ENCODE measurements at places on chromosomes 16 and 17.

DNA sequence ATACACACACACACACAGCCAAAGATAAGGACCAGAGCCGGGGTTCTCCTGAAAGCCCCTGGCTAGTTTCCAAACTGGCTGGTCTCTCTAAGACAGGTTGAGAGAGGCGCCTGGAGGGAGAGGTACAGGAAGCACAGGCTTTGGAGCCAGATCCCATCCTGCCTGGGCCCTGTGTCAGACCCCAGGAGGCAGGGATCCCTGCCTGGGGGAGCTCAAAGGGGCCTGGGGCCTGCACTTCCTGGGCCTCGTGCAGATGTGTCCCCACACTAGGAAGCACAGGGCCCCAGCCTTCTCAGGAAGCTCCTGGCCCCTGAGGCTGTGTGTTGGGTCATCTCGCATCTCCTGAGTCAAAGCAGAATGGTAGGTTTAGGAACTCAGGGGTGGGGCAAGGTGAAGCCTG, 16.0 kb downstream of the SLC5A10 start:
- DNase-seq, result no peak

- no peak for DNase-seq
Observed at GRCh38 chr16:69302301-69302700, 8.8 kb upstream of the VPS4A start.

GRCh38 chr16:50781043-50781442, 39.2 kb downstream of the CYLD start:
- DNase-seq, result no peak

DNA sequence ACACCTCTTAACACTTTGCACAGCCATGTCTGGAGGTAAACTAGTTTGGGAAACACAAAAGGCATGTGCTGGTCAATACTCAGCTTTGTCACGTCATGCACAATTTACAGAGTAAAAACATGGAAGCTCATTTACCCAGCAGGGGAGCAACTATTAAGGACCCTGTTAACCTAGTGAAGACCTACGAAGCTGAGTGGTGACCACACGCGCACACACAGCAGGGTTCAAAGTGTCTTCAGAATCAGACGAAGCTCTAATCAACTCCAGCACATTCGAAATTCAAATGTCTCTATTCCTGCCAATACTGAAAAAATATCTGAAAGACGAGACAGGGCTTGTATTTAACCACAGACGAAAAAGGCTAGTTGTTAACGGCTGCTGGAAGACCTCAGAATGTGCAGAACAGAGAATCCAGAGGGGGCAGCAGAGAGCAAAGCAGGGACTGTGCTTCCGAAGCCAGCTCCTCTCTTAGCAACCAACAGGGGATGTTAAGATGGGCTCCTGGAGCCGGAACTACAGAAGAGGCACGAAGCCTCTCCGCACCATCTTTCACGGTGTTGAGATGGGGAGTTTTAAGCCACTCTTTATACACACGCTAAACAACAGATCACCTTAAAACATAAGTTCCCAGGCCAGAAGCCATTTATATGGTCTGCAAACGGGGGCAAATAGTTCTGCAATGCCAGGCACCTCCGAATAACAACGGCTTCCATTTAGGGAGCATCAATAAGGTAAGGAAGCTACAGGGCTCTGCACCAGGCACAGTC, 45.7 kb downstream of the CMTM4 start:
- DNase-seq, result peak; percentile 96

- no peak for DNase-seq
Observed at GRCh38 chr17:39629898-39630297, 3.1 kb downstream of the PPP1R1B start.

- DNase-seq, result no peak
Observed at GRCh38 chr16:62564291-62564690, 528.1 kb upstream of the CDH8 start.

DNA sequence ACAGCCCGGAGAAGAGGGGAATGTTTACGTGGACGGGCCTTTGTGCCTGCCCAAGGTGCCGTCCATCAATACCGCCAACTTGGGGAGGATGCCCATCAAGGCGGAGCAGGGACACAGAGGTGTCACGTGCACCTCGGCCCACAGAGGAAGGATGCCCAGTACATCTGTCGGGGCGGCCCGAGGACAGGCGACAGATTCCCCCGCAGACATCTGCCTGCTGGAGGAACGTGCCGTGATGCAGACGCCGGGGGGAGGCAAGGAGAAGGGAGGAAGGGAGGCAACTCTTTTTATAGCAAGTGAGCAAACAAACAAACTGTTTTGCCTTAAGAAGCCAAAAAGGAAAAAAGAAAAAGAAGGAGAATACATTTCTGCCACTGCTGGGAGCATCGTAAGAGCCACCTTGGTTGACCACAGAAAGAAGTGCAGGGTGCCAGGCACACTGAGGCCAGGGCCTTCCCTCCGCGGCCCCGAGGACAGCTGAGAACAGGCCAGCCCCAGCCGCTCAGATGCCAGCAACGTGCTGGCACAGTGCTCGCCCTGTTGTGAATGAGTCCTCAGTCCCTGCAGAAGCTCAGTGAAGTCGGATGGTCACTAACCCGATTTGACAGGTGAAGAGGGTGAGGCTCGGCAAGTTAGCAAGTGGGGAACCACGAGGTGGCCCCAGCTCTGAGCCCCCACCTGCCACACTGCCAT, 146.4 kb downstream of the RBFOX3 start:
- no peak for DNase-seq

GRCh38 chr17:5943982-5944381, 126.2 kb upstream of the WSCD1 start:
- no peak for DNase-seq

DNA sequence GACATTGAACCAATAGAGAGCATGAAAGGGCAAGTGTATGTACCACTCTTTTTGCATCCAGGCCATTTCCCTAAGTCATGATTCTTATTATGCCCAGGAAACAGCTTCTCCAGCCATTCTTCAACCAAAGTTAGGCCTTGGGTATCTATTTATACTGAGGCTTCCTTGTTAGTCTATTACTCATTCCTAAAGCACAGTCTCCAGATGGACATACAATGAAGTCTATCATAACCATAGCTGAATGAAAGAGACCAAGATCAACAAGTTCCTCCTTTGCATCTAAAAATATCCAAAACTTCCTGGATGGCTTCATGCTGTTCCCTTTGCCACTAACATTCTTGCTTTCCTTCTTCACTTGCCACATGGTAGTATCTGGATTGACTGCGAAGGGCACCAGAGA, 265.9 kb downstream of the CDH8 start:
- DNase-seq, result no peak

DNA sequence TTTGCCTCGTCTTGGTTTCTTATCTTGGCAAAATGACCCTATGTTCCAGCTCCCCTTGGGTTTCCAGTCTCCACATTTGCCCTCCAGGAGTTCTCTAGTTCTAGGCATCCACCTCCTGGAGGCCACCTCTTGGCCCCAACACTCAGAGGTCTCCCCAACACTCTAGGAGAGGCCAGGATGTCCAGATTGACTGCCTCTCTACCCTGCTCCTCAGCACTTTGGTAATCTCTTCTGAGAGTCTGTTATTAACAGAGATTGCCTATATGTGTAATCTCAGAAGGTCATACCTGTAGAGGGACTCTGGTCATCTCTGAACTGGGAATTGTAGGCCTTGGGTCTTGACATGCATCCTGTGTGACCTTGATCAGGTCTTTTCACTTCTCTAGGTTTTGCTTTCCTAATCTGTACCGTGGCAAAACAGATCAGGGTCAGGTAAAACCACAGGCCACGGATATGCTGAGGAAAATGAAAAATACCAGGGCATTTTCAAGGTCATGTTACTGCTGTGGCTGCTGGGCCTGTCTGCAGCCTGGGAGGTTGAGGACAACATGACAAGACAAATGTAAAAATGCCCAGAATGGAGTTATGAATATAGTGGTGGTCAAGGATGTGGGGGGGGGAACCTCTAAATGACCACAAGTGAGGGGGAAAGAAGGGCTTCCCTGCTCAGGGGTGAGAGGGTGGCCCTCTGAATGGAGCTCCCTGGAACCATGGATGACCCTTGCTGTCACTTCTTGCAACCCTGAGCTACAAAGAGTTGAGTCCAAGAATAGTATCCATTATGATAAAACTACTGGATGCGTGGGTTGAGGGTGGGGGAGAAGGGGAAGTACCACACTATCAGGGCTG, 5.0 kb upstream of the CCL4L2 start:
- no peak for DNase-seq

GRCh38 chr17:50144845-50145531, 5.5 kb downstream of the PPP1R9B start:
- DNase-seq, result no peak

- no peak for DNase-seq
Observed at GRCh38 chr17:21171970-21172510, 41.9 kb downstream of the TMEM11 start.

DNA sequence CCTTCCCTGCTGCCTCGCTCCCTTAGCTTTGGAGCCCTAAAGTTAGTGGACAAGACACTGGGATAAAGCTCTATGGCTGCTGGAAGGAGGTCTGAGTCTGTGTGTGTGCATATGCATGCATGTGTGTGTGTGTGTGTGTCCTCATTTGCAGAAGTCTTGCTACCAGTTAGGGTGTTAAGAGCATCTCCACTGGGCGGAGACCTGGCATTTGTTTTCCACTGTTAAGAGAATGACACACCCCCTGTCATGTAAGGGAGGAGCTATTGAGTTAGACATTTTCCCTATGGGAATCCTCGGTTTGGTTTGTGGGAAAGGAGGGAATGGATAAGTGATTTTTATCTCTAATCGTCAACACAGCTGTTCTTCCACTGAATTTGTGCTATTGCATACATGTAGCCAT, 24.8 kb upstream of the ARHGAP23 start:
- peak; percentile 50 for DNase-seq

GRCh38 chr16:13448346-13448745, 471.6 kb upstream of the ERCC4 start:
- DNase-seq, result no peak

GRCh38 chr17:42817866-42818265, 6.2 kb downstream of the BECN1 start:
- DNase-seq, result no peak

GRCh38 chr16:1917665-1918350, 407 bp downstream of the HS3ST6 start:
- DNase-seq, result no peak

DNA sequence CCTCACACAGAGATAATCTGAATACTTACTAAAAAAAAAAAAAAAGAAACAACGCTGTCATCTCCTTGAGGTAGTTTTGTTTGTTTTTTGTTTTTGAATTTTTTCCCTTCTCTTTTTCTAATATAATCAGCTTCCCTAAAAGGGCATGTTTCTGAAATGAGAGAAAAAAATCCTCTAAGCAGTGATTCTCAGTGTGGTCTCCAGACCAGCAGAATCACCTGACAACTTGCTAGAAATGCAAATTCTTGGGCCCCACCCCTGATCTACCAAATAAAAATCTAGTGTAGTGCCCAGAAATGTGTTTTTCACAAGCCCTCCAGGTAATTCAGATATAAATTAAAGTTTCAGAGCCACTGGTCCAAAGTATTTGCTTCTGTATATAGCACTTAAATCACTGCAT, 65.4 kb downstream of the SSH2 start:
- DNase-seq, result no peak

- no peak for DNase-seq
Observed at GRCh38 chr17:28975031-28975430, 23.7 kb upstream of the PHF12 start.

- DNase-seq, result no peak
Observed at GRCh38 chr17:27939474-27940465, 46.6 kb upstream of the LYRM9 start.

GRCh38 chr16:71504901-71505300, 15.8 kb upstream of the ZNF19 start:
- no peak for DNase-seq

DNA sequence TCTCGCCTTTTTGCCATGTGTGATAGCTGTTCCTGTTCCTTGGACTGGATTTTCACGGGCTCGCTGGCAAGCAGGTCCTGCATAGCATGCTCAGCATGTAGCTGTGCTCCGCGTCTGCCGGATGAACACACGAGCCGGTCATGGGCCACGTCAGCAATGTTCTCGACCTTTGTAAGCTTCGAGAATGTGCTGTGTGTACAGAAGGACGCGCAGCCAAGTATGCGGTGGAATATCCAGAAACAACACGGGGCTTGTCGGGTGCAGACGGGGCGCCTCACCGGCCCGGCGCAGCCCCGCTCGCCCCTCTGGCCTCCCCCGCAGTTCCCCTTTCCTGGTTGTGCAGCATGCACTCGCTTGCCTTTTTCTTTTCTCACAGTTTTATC, 42.2 kb downstream of the RPTOR start:
- no peak for DNase-seq

DNA sequence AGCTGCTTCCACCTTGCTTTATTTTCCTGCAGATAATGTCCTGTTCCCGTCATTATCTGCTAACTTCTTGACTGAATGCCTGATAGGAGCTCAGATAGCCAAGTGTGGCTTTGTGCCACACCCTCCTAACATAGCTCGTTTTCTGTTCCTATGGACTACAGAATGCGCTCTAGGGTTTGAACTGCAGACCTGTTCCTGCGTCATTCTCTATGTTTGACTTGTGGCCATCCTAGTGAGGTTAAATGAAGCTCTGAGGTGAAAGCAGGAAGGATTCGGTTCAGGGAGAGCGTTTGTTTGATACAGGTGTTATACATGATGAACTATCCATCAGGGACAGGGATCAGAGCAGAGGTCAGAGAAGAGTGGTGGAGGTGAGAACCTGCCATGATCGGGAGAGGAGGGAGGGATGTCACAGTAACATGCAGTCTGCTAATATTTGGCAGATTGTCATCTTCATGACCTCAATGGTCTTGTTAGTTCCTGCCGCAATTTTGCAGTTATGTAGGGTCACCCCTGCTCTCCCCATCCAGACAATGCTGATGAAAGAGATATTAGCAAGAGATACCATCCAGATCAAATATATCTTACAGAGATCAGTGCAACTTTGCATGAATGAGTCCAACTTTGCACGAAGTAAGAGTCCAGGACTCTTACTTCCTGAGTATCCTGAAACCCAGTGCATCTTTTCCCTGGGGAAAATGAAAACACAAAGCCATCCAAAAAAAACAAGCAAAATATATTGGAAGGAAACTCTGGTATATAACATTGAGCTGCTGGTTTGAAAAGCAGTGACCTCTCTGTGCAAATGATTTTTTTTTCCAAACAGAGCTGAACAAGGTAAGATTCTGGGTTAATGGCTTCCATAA, 32.8 kb downstream of the MPHOSPH6 start:
- DNase-seq, result peak; percentile 13

GRCh38 chr17:36929851-36930582, 7.3 kb upstream of the LHX1 start:
- DNase-seq, result no peak

Data from tongue (tissue), 3 donors.